ENCODE measurements at places on chromosomes 13 and 19.

GRCh38 chr13:34000955-34001354 is 183.0 kb downstream of the RFC3 start:
- no peak for DNase-seq

- DNase-seq, result no peak
Observed at GRCh38 chr13:44046428-44046827, 166.7 kb downstream of the LACC1 start.

DNA sequence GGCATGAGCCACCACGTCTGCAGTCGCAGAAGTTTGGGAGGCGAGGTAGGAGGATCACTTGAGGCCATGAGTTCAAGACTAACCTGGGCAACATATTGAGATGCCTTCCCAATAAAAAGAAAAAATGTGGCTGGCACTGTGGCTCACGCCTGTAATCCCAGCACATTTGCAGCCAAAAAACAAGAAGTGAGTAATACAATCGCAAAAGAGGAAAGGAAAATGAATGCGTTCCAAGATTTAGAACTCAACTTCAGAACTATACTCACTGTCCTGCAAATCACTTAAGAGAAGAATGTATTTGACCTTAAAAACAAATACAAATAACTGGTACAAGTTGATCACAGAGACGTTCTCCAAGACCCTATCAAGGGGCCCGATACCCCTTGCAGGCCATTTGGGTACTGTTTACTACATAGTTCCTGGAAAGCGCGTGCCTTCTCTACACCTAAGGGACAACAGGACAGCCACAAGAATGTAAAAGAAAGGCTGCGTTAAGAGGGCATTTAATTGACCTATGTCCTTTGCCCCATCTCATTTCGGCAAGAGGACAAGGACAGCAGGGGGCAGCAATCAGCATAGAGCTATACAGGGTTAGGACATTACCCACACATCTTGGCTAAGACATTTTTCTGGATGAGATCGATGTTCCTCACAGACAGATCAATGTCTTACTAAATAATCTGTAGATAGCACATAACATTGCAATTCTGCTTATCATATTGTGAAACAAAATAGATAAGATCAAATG is 41.3 kb downstream of the FLT3 start:
- peak; percentile 72 for DNase-seq

DNA sequence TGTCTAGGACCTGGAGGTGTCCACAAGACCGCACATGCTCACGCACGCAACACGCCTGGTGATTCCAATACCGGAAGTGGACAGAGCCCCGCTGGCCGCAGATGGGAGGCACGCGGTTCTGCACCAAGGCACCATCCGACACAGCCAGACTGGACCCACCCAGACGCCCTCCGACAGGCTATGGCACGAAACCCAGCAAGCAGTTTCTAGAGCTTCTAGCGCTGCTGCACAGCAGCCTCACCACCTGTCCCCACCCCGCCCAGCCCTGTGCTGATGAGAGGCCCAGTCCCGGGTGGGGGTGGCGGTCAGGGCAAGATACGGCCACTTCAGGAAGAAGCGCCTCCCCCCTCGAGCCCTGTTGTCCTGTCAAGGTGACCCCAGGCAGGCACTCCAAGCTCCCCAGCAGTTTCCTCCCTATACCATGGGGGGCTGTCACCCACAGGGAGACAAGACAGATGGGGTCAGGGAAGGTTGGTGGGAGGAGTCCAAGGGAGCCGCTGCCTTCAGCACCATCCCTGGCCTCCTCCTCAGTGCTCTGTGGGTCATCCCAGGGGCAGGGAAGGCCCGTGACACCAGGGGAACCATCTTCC is 11.3 kb downstream of the LSM4 start:
- DNase-seq, result no peak

- no peak for DNase-seq
Observed at GRCh38 chr13:97884707-97885468, 68.6 kb upstream of the IPO5 start.

- no peak for DNase-seq
Observed at GRCh38 chr13:39941911-39942551, 286.6 kb downstream of the COG6 start.

GRCh38 chr19:11242864-11243797 is 3.7 kb downstream of the ANGPTL8 start:
- DNase-seq, result peak; percentile 75

GRCh38 chr19:33289261-33289660 is 13.1 kb downstream of the CEBPA start:
- no peak for DNase-seq

DNA sequence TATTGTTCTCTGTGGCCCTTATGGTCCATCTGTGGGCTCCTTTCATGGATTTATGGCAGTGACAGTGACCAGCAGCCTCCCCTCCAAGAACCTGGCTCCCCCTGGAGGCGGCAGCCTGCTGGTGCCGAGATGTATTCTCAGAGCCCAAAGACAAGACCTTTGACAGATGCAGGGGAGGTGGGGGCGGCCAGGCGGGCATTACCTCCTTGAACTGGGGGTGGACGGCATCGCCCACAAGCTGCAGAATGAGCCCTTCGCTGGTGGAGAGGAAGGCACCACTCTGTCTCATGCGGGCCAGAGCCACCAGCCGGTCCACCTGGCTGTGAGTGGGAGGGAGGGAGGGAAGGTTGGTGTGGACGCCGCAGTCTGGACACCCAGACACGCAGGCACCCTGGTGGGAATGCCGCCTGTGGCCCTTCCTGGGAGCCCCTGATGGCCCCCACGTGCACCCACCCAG is 6.6 kb downstream of the ISOC2 start:
- DNase-seq, result peak; percentile 72

DNA sequence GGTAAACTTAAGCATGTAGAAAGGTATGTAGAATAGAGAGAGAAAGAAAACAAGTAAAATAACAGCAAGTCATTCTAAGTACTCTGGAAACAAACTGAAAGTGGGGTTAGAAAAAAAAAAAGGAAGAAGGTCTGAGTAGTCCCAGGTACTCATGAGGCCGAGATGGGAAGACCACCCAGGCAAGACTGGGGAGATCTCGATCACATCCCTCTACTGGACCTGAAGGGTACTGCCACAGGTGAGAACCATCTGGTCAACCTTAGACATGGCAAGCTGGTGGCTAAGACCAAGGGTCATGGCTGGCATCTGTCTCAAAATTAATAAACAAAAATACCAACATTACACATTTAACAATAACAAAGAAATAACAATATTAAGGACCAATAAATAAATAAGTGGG is 36.3 kb upstream of the ZNF724 start:
- DNase-seq, result no peak

DNA sequence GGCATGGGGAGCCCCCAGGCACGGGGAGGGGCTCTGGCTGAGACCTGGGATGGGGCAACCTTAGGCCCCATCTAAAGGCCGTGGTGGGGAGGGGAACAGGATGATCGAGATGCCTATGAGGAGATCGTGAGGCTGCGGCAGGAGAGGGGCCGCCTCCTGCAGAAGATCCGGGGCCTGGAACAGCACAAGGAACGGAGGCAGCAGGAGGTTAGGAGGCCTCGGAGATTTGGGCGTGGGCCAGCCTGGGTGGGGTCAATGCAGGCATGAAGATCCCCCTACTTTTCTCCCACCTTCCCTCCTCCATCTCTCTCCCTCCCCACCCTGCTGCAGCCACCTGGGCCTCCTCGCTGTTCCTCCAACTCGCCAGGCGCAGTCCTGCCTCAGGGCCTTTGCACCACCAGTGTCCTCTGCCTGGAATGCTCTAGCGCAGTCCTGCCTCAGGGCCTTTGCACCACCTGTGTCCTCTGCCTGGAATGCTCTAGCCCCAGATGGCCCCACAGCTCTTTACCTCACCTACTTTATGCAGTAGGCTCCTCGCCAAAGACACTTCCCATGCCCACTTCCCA is 19.1 kb upstream of the EBI3 start:
- DNase-seq, result no peak

DNA sequence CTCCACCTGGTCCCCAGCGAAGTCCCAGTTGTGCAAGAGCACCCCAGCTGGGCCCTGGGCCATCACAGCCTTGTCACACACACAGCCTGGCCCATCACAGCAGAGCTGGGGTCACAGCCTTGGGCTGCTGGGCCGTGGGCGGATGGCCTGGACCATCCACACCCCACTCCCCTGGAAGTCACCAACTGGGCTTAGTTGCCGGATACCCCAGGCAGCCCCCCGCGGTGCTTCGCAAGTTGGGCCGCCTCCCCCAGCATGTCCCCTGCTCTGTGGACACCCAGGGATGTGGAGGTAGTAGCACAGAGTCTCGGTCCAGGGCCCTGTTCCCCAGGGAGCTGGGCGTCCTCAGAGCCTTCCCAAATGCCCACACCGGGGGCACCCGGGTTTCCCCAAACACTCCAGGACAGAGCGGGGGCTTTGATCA is 4.5 kb upstream of the ZNF554 start:
- DNase-seq, result no peak

GRCh38 chr13:83618966-83619365 is 263.3 kb downstream of the SLITRK1 start:
- DNase-seq, result no peak

DNA sequence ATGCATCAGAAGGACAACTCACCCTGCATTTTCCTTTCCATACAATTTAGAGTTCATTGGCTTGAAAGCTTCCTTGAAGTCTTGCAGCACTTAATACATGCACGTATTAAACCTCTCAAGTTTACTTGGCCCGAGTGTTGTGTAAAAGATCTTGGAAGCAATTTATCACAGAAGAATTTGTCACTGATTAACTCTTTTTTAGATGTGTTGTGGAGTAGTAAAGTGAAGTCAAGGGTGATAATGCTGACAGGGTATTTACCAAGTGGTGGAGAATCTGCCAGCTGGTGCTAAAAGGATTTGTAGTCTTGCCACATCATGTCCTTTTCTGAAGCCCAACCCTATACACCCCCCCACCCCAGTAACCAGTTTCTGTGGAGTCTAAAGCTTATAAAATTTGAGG is 421.0 kb upstream of the MIR17HG start:
- DNase-seq, result no peak

DNA sequence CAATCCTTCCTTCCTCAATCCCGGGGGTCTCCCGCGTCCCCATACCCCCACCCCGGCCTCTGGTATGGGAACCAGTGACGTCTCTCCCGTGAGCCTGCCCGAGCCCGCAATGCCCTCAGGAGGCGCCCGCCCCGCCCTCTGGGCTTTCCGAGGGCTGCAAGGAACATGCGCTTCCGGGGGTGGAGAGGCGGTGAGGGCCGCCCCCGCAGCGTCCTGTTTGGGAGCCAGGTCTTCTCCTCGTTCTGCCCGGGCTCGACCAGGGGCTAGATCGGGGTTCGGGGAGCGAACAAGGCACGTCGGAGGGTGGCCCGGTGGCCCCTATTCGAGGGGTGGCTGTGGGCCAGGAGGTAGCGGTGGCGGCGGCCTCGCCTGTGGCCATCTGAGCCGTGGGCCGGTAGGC is 6.6 kb upstream of the TEX101 start:
- no peak for DNase-seq

GRCh38 chr13:42380420-42381164 is 108.6 kb downstream of the AKAP11 start:
- no peak for DNase-seq

Measured in hematopoietic multipotent progenitor cell treated with erythropoietin and hydrocortisone succinate and interleukin-3 and kit ligand, for 8 days (in vitro differentiated cells).